ENCODE measurements at places on chromosomes 4 and X. TPM values are rescaled to one million over a fixed set of nuclear protein-coding genes. Genes with fewer than 3 reads are reported as not detected.

DNA sequence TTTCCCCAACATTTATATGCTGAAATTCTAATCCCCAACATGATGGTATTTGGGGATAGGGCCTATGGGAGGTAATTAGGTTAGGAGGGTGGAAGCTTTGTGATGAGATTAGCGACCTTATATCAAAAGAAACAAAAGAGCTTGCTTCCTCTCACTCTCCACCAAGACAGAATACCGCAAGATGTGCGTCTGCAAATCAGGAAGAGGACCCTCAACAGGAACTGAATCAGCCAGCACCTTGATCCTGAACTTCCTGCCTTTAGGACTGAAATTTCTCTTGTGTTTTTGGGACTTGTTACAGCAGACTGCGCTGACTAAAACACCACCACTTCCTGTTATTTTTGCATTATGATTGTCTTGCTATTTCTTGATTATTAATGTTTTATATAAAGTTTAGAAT lies 1889.4 kb downstream of the C4orf33 start:
- H3K27me3 ChIP-seq: no peaks in the 10 kb centered on the region
- no peaks in the 10 kb centered on the region for H3K36me3 ChIP-seq
- DNase-seq: no peak
- H3K4me3 ChIP-seq: no peak overlapping the region
- H3K27ac ChIP-seq: no peak overlapping the region

GRCh38 chr4:179751669-179752068 lies 2309.4 kb upstream of the AGA start:
- no peaks in the 10 kb centered on the region for H3K36me3 ChIP-seq
- H3K4me3 ChIP-seq: no peak overlapping the region
- no peak for DNase-seq

DNA sequence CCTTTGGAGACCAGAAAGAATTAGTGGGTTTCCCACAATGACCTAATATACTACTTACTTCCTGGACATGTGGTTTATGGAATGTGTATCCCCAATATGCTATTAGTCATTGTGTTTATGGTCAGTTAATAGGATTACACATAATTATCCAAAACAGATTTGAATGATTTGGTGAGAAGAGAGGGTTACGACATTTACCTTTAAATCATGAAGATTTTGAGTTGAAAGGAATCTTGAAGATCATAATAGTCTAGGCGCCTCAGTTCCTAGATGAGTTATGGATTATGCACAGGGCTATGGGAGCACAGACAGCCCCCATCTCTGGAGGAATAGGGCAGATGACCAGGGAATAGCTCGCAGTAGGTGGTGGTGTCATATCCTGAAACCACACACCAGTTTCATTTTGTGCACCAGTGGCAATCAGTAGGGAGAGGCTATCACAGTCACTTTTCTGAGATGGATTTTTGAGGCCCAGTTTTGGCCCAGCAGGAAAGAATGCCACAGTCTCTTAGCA lies 61.3 kb downstream of the SEPTIN11 start:
- H3K27ac ChIP-seq: no peak overlapping the region
- no peaks in the 10 kb centered on the region for H3K27me3 ChIP-seq
- H3K4me1 ChIP-seq: peaks cover 42% of the 10 kb centered on the region
- H3K4me3 ChIP-seq: no peak overlapping the region
- DNase-seq: no peak

DNA sequence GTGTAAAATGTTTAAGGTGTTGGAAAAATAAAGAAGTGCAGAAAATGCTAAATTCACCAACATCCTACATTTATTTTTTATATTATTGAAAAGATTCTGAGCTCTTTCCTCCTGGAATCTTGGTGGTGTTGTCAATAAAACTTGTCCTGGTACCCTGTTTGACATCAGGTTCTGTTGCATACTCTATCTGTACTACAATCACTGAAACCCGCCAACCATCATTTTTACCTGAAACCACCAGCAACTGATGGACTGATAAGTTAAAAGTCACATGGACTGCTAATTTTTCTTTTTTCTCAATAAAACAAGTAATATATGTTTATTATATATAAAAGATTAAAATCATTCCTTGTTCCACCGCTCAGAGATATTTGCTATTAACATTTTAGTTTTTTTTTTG lies 23.4 kb downstream of the STAP1 start:
- DNase-seq: no peak
- H3K36me3 ChIP-seq: no peaks in the 10 kb centered on the region
- H3K4me3 ChIP-seq: no peak overlapping the region
- no peaks in the 10 kb centered on the region for H3K27me3 ChIP-seq
- H3K27ac ChIP-seq: no peak overlapping the region

GRCh38 chr4:11616856-11617255 lies 188.2 kb upstream of the HS3ST1 start:
- DNase-seq: no peak
- peak overlapping the region; percentile 98 for H3K27ac ChIP-seq
- peaks cover 89% of the 10 kb centered on the region for H3K4me1 ChIP-seq
- no peak overlapping the region for H3K4me3 ChIP-seq
- no peaks in the 10 kb centered on the region for H3K27me3 ChIP-seq

DNA sequence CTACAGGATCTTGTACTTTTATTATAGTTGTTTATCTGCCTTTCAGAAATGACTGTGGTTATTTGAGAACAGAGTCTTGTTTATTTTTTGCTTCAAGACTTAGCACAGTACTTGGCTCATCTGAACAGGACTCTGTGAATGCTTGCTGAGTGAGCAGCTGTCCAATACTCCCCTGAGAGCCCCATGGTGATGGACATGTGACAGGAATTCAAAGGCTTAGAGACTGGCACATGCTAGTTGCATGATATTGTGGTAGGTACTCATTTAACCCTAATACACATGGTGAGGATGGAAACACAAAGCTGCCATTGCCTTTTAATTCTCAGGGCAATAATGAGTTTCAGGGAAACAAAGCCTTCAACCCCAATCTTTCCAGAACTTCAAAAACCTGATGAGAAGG lies 97.3 kb downstream of the GEMIN8 start:
- H3K27ac ChIP-seq: no peak overlapping the region
- H3K27me3 ChIP-seq: no peaks in the 10 kb centered on the region
- H3K4me1 ChIP-seq: no peaks in the 10 kb centered on the region
- DNase-seq: no peak
- H3K4me3 ChIP-seq: no peak overlapping the region

DNA sequence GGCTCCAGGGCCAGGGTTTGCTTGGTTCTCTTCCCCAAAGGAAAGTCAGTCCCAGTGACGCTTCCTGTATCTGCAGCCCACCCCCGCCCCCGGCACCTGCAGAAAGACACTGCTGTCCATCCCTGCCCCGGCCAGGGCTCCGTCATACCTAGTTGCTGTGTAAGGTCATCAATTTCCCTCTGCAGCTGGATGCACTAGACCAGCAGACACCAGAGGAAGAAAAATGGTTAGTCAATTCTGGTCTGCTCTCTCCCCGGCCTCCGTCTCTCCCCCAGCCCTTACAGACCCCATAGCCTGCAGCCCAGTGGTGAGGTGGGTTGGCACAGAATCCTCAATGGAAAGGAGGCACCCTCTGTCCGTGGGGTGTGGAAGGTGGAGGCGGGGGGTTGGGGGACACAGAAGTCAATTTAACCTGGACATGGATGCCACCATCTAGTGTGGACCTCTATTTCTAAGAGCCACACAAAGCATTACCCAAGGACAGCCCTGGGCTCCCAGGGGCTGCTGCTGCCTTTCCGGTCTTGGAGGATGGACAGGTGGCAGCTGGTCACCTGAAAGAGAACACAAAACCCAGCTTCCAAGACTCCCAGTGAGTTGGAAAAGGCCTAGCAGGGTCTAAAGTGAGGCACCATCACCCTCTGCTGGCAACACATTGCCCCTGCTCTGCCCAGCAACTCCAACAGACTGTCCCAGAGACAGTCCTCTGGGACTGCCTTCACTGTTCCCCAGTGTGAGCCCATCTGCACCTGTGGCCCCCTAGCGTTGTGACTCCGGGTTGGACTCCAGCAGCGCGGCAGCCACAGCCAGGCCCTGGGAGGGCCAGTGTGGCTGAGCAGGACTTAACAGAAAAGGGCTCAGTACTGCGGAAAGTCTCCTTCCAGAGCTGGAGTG lies 40.2 kb upstream of the NHSL2 start:
- no peaks in the 10 kb centered on the region for H3K36me3 ChIP-seq
- H3K27ac ChIP-seq: no peak overlapping the region
- H3K4me1 ChIP-seq: peaks cover 8% of the 10 kb centered on the region
- DNase-seq: peak; percentile 57

- H3K4me3 ChIP-seq: no peak overlapping the region
- DNase-seq: no peak
- H3K27me3 ChIP-seq: no peaks in the 10 kb centered on the region
- H3K36me3 ChIP-seq: no peaks in the 10 kb centered on the region
- no peaks in the 10 kb centered on the region for H3K4me1 ChIP-seq
- no peak overlapping the region for H3K27ac ChIP-seq
Observed at GRCh38 chr4:97139791-97140190, 1003.5 kb downstream of the STPG2 start.

GRCh38 chrX:129193357-129193756 lies 329.9 kb downstream of the SMARCA1 start:
- peak overlapping the region; percentile 9 for H3K27ac ChIP-seq
- no peaks in the 10 kb centered on the region for H3K36me3 ChIP-seq
- H3K4me1 ChIP-seq: peaks cover 13% of the 10 kb centered on the region
- no peak overlapping the region for H3K4me3 ChIP-seq
- DNase-seq: peak; percentile 44

DNA sequence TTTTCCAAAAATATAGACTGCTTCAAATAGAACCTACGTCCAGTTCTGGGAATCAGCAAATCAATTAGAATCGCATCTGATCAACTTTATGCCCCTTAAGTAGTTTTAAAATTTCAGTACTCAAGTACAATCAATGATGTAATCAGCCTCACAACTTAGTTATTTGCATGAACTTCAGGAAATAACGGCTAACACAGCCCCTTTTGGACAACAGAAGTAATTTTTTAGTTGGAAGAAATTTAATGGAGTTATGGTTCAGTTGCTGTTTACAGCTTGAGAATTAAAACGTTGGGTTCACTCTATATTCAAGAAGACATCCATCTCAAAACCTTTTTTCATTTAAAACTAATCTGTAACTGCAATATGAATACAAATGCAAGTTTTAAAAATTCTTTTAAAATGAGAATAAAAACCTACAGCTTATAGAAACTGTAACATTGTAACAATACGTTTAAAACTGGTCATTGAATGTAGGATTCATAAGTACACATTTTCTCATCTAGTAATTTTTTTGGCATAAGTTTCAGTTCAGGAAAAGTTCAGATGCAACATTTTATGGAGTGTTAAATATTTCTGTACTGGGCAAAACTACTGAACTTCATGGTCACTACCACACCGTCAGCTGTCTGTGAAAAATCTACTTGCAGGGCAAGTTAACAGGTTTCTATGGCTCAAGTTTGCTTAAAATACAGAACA lies 956 bp downstream of the TAPT1 start:
- H3K4me1 ChIP-seq: peaks cover 20% of the 10 kb centered on the region
- H3K27ac ChIP-seq: no peak overlapping the region
- no peak for DNase-seq
- peak overlapping the region; percentile 65 for H3K4me3 ChIP-seq
- peaks cover 45% of the 10 kb centered on the region for H3K36me3 ChIP-seq

GRCh38 chr4:90855111-90855510 lies 727.9 kb downstream of the CCSER1 start:
- DNase-seq: no peak
- no peak overlapping the region for H3K27ac ChIP-seq
- H3K27me3 ChIP-seq: no peaks in the 10 kb centered on the region

- peak overlapping the region; percentile 54 for H3K27ac ChIP-seq
- no peaks in the 10 kb centered on the region for H3K27me3 ChIP-seq
- H3K4me3 ChIP-seq: peak overlapping the region; percentile 17
- H3K36me3 ChIP-seq: peaks cover 32% of the 10 kb centered on the region
Observed at GRCh38 chr4:73744203-73744602, 3.8 kb downstream of the CXCL8 start.

DNA sequence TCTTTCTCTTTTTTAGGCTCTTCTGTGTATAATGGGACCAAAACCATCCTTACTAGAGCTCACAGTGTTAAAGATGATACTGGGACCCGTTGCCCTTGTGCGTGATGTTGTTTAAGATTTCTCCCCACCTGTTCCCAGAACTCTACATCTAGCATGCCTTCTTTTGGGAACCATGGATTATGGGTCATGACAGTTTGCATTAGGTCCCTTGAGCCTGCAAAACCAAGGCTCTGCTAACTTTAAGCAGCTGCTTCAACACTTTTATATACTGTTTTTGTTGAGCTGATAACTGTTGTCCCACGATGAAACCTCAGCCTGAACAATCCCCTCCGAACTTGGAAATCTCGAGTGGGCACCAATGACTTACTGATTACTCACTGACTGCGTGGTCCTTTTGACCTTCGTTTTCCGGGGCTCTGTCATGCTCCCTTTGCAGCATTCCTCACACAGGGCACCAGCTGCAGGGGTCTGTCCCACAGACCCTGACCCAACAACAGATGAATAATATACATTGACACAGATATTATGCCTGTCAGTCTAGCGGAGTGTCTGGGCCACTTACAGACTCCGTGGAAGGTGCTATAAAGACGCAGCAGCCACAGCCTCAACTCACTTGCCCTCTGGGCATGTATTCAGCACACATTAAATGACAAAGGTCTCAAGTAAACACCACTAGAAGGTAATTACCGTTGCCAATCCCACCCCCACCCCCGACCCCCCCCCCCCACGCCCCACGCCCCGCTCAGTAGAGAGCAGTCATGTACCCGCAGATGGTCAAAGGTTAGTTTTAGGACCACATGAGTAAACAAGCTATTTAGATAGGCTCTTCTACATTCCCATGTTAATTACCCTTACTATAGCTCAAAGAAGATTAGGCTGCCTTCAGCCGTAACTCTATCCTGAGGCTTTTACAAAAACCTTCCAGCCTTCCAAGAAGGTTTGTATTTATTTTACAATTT lies 162.0 kb upstream of the WDFY3 start:
- no peak for DNase-seq
- H3K36me3 ChIP-seq: no peaks in the 10 kb centered on the region
- H3K4me3 ChIP-seq: no peak overlapping the region

Gene TMPRSS11F
- not detected for total RNA-seq

Gene DHX15
- 161 TPM for total RNA-seq

Gene SPON2
- total RNA-seq: 2.4 TPM

Gene FAM47C
- not detected for total RNA-seq

Gene TRAM1L1
- total RNA-seq: 1.6 TPM

Gene GPRIN3
- 7.6 TPM for total RNA-seq

Gene UCP1
- total RNA-seq: not detected

Gene KCTD8
- not detected for total RNA-seq

Gene GABRE
- total RNA-seq: 71.9 TPM

Gene ANXA10
- total RNA-seq: 58.3 TPM

All from Calu3 (cell line).